ENCODE measurements at places on chromosomes 4 and X. TPM values are rescaled to one million over a fixed set of nuclear protein-coding genes. Genes with fewer than 3 reads are reported as not detected.

DNA sequence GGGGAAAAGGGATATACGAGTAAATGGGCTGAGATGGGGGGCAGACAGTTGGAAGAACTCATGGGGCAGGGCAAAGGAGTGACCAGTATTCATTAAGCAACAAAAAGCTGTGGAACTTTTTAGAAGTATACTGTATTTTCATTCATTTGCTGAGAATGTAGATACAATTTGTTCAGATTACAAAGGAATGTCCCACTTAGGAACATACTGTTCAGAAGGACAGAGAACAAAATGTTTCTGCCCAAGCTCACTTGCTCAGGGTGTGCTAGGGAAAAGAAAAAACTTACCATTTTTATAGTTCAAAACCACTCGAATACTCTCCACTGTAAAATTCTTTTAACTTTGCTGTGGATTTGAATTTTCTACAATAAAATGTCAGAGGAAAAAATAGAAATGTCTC lies 135.2 kb upstream of the AFF2 start:
- DNase-seq = no peak
- no peaks in the 10 kb centered on the region for H3K27me3 ChIP-seq
- H3K27ac ChIP-seq = no peak overlapping the region
- no peak overlapping the region for H3K4me3 ChIP-seq

The GUCY1B1 gene
- 39.3 TPM for total RNA-seq

The SORBS2 gene
- 0.26 TPM for total RNA-seq

DNA sequence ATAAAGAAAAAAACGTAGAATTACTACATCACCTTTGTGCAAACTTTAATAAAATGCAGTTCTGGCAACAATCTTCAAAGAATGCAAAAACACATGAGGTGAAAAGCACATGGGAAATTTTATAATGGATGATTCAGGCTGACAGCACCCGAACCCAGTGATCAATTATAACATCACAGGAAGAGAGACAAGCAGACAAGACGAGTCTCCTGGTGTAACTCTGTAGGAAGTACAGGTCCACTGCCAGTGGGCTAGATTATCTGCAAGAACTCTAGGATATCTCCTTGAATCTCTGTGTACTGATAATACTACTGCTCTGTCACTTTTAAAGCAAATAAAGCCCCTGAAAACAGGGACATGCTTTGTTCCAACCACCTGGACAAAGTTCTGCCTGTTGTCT lies 58.9 kb upstream of the NXF3 start:
- H3K27ac ChIP-seq = no peak overlapping the region
- H3K36me3 ChIP-seq = no peaks in the 10 kb centered on the region
- no peaks in the 10 kb centered on the region for H3K27me3 ChIP-seq

DNA sequence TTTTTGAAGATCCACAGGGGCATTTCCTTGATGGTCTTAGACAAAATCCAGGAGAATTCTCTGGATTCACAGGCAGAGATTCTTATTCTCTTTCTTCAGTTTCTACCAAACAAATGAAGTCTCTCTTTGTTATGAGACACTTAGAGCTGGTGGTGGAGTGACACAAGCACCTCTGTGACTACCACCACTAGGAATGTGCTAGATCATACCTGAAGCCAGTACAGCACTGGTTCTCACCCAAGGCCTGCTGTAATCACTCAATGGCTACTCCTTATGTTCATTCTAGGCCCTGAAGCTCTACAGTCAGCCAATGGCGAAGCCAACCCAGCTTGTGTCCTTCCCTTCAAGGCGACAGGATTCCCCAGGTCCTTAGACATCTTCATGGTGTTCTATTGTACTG lies 482.3 kb downstream of the TRAM1L1 start:
- no peaks in the 10 kb centered on the region for H3K36me3 ChIP-seq
- no peak overlapping the region for H3K4me3 ChIP-seq
- no peak for DNase-seq
- no peak overlapping the region for H3K27ac ChIP-seq
